CD4-positive, alpha-beta T cell (primary cell): ENCODE measurements at places on chromosomes 1 and 21. TPM values are rescaled to one million over a fixed set of nuclear protein-coding genes. Genes with fewer than 3 reads are reported as not detected.

LDLRAP1 gene
- total RNA-seq: 70.5 TPM

TINAGL1 gene
- total RNA-seq: not detected

CADM3 gene
- not detected for total RNA-seq

HSD17B7 gene
- total RNA-seq: 17.5 TPM

RNF186 gene
- not detected for total RNA-seq

TMEM240 gene
- 1.5 TPM for total RNA-seq

ST6GALNAC3 gene
- 0.77 TPM for total RNA-seq

DHCR24 gene
- 0.34 TPM for total RNA-seq

SYT6 gene
- total RNA-seq: not detected

FAM177B gene
- total RNA-seq: not detected

SVBP gene
- total RNA-seq: 21.3 TPM

LIN28A gene
- not detected for total RNA-seq

ST6GALNAC5 gene
- total RNA-seq: not detected

GABPB2 gene
- 23.7 TPM for total RNA-seq

RALGPS2 gene
- 8.6 TPM for total RNA-seq

TRMT1L gene
- 2.8 TPM for total RNA-seq

F13B gene
- total RNA-seq: not detected

CD101 gene
- 2.1 TPM for total RNA-seq

HFM1 gene
- total RNA-seq: not detected

MMEL1 gene
- total RNA-seq: 0.67 TPM

REG4 gene
- total RNA-seq: 0.33 TPM
